Iris pigment epithelial cell (primary cell): ENCODE measurements at places on chromosomes 1 and 21.

DNA sequence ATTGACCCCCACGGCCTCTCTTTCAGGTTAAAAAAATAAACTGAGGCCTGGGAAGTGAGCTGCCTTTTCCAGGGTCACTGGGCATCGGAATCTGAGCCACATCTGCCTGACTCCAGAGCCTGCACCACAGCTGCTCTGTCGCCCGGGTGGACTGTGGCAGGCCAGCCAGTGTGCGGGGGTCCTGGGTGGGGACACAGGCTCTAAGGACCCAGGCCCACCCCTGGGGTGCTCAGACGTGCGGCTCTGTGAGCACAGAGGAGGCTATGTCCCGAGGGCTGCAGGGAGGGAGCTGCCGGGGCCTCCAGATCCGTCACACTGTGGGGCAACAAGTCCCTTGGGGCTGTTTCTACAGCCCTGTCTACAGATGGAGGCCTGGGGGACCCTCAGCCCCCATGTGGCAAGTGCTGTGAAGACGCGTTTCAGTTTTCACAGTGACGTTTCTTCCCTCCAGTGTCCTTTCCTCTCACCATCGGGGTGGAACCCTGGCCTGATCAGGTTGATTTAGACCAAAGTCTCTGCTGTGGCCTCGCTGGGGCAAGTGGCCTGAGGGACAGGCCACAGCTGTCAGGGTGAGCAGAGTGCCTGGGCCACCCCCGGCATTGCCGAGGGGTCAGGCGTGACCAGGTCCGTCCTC is 39.2 kb upstream of the ACTRT2 start:
- DNase-seq: no peak

GRCh38 chr21:45074818-45075595 is 627 bp downstream of the ADARB1 start:
- DNase-seq: peak; percentile 56

DNA sequence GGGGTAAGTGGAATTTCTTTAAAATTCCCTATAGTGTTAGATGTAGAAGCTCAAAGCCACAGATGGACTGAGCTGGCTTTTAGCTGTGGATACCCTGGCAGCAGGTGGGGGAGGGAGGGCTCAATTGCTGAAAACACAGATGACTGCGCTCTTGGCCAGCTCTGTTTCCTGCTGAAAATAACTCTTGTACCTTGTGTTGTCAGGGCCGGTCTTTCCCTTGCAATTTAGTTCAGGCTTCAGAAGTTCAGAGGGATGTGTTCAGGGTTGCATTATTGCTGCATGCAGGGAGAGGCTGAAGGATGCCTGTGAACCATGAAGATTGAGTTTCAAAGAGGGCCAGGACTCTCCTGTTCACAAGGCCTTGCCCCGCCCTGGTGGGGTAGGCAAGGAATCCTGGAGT is 58.1 kb upstream of the GCLM start:
- no peak for DNase-seq

DNA sequence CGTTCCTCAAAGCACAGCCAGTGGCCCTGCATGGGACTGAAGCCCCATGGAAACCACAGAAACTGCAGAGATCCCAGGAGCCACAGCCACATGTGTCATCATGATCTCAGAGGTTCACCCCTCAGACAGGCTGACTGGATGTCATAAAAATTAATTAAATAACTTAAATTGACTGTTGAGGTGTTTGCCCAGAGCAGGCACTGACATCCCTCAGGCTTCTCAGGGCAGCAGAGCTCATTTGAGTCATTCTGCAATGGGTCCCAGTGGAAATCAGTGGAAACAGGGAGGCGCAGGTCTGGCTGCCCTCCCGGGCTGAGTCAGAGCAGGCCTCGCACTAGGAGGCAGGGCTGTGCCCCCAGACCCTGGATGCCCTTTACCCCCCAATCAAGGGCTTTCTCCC is 135.1 kb downstream of the CDC7 start:
- DNase-seq: no peak

- no peak for DNase-seq
Observed at GRCh38 chr1:247415423-247416361, at the start of gene NLRP3. Gene NLRP3, plus strand, starts transcription at chr1:247416173. Its CDS starts 2,628 bp downstream, at chr1:247418801.

DNA sequence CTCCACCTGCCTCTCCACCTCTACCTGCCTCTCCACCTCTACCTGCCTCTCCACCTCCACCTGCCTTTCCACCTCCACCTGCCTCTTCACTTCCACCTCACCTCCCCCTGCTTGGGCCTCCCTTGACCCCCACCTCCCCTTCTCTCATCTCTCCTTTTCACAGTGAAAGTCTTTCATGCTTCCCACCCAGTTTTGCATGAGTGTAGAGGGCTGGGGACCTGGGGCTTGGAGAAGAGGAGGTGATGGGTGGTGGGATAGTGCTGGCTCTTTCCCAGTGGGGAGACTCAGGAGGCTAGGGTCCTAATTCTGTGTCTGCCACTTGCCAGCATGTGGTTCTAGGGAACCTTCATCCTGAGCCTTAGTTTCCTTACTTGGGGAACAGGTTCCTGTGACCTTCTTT is 316.2 kb upstream of the C1orf174 start:
- DNase-seq: no peak

GRCh38 chr21:32515874-32516273 is 69.4 kb downstream of the TCP10L start:
- peak; percentile 69 for DNase-seq

DNA sequence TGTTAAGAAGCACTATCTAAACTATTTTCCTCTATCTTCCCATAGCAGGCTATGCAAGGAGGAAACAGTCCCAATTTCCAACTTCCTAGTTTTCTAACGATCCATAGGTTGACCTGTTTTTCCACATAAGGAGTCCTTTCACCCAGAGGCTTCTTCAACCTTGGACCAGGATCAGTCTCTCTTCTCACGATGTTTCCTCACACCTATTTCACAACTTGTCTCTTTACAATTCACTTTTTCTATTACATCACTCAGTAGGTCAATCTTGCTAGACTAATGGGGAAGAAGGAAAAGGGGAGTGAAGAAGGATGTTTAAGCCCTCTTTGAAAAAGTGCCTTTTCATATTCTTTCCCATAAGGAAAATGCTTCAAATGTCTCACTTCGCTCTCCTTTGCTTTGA is 15.9 kb downstream of the PALMD start:
- DNase-seq: peak; percentile 40

GRCh38 chr1:28909198-28909597 is 5.2 kb upstream of the EPB41 start:
- DNase-seq: no peak

DNA sequence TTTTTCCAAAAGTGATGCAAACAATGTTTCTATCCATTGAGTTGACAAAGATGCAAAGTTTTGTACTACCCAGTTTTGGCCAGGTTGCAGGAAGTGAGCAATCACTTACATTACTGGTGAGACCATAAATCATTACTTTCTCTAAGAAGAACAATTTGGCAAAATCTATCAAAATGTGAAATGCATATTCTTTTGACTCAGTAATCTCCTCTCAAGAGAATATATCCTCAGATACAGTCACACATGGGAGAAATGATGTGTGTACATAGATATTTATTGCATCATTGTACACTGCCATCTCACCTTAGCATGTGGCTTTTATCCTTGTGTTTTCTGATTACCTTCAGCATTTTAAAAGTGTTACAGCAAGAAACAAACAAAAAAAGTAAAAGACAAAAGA is 52.4 kb upstream of the FMO3 start:
- no peak for DNase-seq

DNA sequence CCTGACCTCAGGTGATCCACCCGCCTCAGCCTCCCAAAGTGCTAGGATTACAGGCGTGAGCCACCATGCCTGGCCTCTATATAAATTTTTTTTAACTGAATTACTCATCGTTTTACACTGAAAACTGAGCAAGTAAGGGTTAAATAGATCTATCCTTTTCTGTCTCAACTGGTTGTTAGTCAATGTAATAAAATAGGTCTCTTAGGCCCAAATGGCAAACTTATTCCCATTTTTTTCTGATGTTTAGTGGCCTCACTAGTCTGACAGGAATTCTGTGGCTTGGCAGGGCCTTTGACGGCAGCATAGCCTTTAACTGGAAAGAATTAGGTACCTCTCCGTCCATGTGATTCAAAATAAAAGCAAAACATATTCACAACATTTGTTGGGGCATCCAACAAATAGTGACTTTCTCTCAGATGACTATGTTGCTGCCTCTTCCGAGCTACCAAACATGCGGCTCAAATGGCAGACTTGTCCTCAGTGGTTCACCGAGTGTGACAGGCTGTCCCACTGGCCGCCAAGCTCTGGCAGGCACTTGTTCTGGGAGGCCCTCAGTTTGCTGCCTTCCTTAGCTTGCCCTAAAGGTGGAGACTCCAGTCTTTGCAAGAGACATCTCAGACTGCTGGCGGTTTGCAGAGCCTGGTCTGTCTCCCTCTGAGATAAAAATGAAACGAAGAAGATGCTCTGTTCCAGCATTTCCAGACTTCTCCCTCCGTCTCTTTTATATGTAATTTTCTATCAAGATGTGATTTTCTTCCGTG is 17.4 kb downstream of the ATP1A4 start:
- DNase-seq: no peak

GRCh38 chr1:60126723-60127122 is 53.2 kb upstream of the C1orf87 start:
- no peak for DNase-seq

DNA sequence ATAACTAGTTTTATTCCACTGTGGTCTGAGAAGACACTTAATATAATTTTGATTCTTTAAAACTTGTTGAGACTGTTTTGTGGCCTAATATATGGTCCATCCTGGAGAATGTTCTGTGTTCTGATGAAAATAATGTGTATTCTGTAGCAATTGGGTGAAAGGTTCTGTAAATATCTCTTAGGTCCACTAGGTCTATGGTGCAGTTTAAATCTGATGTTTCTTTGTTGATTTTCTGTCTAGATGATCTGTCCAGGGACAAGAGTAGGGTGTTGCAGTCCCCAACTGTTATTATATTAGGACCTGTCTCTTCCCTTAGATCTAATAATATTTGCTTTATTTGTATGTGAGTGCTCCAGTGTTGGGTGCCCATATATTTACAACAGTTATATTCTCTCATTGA is 33.9 kb upstream of the PM20D1 start:
- no peak for DNase-seq

GRCh38 chr1:37186246-37186756 is 152.0 kb upstream of the GRIK3 start:
- no peak for DNase-seq

DNA sequence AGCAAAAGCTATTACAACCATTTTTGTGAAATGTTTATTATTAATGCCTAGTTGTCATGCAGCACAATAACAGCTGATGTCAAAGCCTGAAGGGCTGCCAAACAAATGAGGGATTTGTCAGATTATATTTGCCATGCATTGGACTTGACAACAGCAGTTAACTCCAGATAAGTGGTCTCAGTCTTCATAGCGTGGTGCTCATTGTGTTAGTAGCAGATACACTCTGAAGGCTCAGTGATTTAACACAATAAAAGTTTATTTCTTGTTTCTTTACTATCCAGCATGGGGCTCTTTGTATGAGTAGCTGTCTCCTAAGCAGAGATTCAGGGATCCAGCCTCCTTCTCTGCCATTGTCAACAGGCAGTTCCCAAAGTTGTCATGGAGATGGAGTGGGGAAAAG is 76.0 kb upstream of the PTGFRN start:
- DNase-seq: no peak

DNA sequence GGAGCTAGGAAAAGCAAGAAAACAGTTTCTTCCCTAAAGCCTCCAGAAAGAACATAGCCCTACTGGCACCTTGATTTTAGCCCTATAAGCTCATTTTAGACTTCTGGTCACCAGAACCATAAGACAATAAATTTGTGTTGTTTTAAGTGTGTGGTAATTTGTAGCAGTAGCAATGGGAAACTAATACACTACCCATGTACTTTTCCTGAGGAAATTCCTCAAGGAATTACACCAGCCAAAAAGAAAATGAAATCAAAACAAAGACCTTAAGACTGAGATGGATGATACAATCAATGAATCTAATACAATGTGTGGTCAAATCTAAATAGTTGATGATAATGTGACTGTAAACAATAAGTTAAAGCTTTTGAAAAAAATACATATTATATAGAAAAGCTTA is 11.8 kb downstream of the VAMP4 start:
- no peak for DNase-seq

DNA sequence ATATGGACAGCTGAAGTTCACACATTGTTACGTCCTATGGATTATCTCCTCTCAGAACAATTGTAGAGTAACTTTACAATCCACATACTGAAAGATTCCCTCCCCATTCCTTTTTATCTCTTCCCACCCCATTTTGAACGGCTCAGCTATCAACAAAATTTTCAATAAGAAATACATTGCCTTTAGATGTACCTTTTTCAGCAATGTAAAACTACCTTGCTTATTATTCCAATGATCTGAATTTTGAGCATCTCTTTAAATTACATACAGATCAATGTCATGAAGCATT is 503.7 kb downstream of the SMYD3 start:
- DNase-seq: no peak

DNA sequence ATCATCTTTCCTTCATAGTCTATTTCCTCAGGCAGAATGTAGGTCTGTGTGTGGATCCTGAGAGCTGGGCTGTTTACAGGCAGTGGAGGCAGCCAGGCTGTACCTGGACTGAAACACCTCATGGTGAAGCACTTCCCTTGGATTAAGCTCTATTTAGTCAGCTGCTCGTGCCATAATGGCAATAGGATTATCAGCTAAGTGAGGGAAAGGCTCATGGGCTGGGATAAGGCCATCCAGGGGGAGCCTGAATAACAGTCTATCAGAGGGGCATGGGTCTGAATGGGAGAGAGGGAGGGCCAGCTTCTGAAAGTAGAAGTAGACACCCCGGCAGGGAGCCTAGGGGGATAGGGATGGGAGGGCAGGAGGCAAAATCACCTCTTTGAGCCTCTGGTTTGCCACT is 8.3 kb downstream of the RNASEL start:
- DNase-seq: no peak

GRCh38 chr1:226786550-226786949 is 47.5 kb upstream of the ITPKB start:
- no peak for DNase-seq

- peak; percentile 90 for DNase-seq
Observed at GRCh38 chr1:168483539-168483938, 60.3 kb downstream of the XCL2 start.

DNA sequence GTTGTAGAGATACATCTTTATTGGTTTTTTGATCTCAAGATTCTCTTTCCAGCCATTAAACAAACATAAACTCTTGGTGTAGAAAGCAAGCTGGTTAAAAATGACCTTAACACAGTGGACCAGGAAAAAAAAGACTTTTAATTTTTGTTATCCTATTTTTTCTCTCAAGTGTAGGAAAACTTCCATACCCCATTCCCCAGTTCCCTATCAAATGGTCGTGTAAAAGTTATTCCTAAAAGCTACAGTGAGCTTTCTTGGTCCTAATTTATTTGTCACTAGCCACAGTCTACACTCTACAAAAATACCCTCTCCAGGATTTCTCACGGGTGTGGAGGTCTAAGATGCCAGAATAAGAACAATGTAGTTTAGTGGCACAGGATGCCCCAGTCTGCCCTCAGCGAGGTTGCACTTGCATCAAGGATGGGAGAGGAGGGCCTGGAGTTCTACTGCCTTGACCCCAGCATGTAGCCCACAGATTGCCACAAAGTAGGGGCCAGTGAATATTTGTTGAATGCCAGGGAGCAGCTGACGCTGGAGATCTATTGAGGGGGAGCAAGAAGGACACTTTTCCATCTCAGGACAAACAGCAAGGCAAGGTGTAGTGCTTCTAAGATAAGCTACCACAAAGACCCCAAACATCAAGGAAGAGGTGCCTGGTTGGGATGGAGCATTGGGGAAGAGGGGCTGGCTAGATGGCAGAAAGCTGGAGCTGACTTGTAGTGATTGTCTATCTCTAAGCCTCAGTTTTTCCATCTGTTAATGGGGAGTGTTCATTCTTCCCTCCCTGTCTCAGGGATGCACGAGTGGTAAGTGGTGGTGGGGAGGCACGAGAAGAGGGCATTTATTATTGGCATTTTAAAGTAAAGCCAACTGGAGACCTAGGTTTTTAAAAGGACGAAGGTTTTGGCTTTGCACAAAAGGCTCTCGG is 1.8 kb downstream of the MYCL start:
- DNase-seq: no peak
